ENCODE measurements at places on chromosomes 1 and 21.

GRCh38 chr1:84541679-84542078 lies 32.6 kb downstream of the CTBS start:
- no peak for DNase-seq

- no peak for DNase-seq
These were observed 75.1 kb upstream of the GNG12 start for GRCh38 chr1:67908250-67908936.

- DNase-seq = no peak
These were observed 431 bp downstream of the ARPC5 start for GRCh38 chr1:183635099-183635605.

GRCh38 chr21:30211071-30211470 lies 4.8 kb downstream of the CLDN8 start:
- DNase-seq = no peak

GRCh38 chr1:172359491-172359999 lies 60.9 kb upstream of the C1orf105 start:
- DNase-seq = peak; percentile 92

DNA sequence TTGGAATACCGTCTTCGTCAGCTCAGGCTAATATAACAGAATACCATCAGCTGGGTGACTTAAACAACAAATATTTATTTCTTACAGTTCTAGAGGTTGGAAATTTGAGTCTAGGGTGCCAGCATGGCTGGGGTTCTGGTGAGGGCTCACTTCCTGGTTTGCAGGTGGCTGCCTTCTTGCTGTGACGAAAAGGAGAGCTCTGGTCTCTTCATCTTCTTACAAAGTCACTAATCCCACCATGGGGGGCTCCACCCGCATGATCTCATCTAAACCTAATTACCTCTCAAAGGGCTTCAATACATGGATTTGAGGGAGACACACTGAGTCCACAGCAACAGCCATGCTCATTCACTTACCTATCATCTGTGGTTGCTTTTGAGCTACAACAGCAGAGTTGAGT lies 78.3 kb downstream of the PSMG1 start:
- DNase-seq = no peak

DNA sequence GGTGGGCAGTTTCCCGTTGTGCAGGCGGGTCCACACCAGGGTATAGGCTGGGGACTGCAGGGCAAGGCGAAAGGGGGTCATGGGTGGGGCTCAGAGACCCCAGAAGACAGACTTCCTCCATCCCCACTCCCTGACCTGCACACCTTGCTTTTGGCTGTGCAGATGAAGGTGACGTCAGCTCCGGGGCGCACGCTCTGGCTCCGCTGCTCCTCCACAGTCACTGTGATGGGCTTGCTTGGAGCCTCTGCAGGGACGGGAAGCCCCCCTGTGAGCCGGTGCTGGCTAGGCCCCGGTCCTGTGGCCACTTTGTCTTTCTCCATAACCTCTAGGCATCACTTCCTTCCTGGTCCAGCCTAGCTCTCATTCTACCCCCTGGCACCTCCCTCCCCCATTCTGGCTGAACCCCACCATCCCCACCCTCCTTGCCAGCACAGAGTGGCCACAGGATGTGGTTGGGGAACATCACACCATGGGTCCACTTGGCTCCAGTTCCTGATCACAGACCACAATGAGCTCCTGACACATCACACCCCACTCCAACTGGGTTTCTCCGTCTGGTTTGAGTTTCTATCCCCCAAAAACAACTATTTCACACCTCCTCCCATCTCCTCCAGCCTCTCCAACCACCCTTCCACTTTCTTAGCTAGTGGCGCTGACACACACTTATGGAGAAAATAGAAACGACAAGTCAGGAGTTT lies 45.2 kb downstream of the LDLRAD2 start:
- DNase-seq = no peak

GRCh38 chr1:11664336-11665065 lies 501 bp downstream of the FBXO6 start:
- DNase-seq = no peak

DNA sequence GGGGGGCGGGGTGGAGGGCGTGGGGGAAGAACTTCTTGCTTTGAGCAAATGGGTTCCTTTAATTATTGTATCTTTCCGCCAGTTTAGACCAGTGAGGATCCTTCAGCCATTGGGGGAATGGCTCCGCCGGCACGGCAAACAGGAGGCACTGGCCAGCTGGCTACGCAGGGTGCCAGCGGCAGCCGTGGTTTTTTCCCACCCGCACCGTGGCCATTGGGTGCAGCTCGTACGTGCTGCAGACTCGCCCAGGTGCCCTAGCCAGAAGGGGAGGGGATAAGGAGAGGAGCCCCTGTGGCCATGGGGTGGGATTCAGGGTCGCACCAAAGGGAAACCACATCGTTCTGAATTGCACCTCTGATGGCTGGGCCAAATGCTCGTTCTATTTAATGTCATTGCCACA lies 65.6 kb downstream of the RGSL1 start:
- DNase-seq = no peak

- DNase-seq = no peak
These were observed 3.4 kb downstream of the KIF21B start for GRCh38 chr1:201020040-201020591.

DNA sequence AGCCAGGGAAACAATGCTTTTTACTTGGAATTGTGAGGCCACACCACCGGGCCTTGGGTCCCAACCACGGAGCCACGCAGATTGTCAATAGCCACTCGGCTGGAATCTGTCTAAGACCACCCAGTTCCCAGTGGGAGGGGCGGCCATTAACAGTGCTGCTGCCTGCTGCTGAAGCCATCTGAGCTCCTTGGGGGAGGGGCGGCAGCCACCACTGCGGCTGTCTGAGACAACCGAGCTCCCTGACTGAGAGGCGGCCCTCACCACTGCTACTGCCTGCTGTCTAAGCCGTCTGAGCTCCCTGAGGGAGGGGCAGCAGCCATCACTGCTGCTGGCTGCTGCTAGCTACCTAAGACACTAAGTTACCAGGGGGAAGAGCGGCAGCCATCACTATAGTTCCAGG lies 64.3 kb downstream of the DMRTA2 start:
- DNase-seq = no peak

DNA sequence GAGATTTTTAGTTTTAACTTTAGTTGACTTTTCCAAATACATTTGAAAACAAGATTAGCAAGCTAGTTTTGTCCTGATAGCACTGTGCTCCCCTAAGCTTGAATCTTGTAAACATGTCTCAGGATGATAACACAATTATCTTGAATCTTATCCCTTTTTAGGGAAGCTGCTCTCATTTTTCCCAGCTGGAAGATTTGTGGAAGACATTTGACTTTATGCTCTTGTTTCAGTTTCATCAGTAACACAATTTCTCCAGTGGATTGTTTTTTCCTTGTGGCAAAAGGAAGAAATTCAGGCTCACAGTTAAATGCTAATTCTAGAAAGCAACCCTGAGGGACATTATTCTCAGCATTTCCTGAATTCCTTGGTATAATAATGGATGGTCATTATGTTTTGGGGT lies 88.8 kb downstream of the CDC7 start:
- DNase-seq = no peak

DNA sequence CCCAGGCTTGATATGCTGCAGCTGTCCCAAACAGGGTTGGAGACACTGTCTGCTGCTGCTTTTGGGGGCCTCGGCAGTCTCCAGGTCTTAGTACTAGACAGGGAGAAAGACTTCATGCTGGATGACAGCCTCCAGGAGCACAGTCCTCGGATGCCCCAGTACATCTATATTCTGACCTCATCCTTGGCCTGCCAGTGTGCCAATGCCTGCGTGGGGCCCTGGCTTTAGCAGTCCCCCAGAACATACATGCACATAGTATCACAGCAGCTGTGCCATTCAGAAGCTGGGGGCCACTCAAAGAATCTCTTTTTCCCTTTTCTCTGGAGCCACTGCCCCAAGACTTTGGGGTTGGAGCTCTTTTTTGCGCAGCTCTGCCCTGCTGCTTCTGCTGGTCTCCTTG lies 4.4 kb upstream of the ZSCAN20 start:
- no peak for DNase-seq

- no peak for DNase-seq
These were observed 36.2 kb upstream of the TNFRSF1B start for GRCh38 chr1:12130466-12131130.

Measured in BJ (cell line).